ENCODE measurements at places on chromosomes 1 and 21.

GRCh38 chr1:87208931-87209330, 119.7 kb upstream of the LMO4 start:
- DNase-seq = no peak

DNA sequence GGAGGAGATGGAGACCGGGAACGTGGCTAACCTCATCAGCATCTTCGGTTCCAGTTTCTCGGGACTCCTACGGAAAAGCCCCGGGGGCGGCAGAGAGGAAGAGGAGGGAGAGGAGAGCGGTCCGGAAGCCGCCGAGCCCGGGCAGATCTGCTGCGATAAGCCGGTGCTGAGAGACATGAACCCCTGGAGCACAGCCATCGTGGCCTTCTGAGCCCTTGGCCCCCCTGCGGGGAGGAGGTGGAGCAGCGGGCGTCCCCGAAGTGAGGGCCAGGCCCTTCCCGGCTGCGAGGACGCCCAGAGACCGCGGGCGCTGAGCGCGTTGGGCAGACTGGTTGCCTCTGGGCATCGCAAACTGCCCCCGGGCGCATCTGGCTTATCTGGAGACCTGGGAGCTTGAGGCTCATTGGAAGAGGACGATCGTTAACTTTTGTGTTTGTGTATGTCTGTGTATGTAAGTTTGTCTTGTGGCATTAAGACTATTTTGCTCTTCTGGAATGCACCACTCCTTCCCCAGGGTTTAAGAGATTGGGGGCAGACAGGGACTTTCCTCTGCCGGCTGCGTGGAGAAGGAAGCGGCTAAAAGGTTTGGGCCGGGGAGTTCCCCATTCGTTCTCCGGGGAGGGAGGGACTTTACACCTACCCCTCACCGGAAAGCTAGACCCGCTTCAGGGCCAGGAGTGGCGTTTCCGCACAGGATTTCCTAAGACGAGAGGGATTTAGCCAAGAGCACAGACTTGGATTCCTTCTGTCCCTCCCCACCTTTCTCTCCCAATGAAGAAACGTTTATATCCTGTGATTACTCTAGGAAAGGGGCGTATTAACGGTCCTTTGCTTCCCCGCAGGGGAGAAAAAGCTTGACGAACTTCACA, 1.4 kb downstream of the IER5 start:
- peak; percentile 41 for DNase-seq

DNA sequence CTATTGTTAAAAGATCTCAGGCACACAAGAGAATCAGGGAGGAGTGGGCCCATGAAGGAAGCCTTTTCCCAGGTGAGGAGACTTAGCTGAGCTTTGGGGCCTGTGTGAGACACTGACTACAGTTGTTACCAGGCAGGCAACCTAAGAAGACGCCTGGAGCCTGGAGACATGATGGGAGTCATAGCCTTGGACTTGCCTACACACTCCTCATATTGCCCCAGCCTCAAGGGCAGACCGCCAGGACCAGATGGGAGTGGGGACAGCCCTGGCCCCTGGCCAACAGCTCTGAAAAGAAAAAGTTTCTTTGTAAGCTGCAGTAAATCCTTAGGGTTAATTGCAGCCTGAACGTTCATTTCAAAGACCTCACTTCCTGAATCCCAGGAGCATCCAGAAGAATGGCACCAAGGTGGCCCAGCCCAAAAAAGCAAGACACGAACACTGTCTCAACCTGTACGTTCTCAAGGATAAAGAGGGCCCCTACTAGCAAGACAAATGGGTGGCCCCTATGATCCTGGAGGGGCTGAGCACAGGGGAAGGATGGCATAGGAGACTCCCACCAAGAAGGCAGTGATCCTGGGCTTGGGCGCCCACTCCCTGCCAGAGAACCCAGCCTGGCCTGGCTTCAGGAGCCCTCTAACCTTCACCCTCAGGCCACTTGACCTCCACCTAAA, 33.2 kb upstream of the BTG2 start:
- DNase-seq = no peak

DNA sequence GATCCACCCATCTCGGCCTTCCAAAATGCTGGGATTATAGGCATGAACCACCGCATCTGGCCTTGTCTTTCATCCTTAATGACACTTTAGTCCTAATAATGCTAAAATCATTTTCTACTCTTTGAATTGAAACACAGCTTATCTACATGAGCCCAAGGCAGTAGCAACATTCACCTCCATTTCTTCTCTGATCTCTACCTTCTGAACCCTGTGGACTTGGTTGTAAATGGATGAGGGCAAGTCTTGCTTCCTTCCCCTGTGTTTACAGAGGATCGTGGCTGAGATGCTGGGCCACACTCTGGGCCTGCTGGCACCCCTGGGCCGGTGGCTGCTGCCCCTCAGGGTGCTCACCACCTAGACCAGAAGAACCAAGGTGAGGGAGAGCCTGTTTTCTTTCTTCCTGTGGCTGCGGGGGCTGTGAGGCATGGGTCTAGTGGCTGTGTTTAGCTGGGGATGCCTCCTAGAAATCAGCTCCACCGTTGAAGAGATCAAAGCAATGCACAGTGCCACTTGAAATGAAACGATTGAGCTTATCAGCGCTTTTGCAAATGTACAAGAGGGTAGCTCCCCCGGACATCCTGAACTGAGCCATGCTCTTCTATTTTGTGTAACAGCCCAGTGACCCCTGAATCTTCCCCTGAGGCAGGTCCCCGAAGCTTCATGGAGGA, 32.2 kb upstream of the LGALS8 start:
- DNase-seq = no peak

- DNase-seq = peak; percentile 38
These were observed 3.0 kb upstream of the LACTBL1 start for GRCh38 chr1:22975694-22976093.

DNA sequence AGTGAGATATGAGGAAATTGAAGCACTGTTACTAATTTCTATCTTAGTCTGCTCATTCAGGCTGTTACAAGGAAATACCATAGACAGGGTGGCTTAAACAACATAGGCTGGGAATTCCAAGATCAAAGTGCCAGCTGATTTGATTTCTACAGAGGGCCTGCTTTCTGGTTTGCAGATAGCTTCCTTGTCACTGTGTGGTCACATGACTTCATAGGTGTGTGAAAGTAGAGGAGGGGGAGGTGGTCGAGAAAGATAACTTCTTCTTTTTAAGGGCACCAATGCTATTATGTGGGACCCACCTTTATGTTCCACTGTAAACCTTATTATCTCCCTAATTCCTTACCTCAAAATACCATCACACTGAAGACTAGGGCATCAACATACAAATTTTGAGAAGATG, 6.4 kb upstream of the BRINP3 start:
- DNase-seq = no peak

DNA sequence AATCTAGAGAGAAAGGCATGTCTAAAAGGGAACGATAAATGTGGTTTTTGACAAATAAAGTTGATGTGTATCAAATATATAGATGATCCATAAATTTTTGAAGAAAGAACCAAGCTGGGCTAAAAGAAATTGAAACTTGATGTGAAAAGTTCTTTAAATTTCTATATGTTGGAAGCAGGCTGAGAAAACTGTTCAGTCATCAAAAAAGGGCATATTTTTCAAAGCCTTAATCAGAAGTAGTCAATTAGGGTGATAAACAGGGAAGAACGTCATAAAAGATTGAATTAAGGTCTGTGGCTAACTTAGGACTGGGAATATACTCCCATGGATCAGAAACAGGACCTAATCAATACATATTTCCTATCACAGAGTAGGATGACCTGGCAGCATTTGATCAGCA, 211.4 kb upstream of the ZRANB2 start:
- DNase-seq = no peak

- no peak for DNase-seq
These were observed 21.7 kb downstream of the TCHHL1 start for GRCh38 chr1:152067150-152067549.

- peak; percentile 85 for DNase-seq
These were observed 20.7 kb downstream of the MIS18A start for GRCh38 chr21:32257962-32258785.

DNA sequence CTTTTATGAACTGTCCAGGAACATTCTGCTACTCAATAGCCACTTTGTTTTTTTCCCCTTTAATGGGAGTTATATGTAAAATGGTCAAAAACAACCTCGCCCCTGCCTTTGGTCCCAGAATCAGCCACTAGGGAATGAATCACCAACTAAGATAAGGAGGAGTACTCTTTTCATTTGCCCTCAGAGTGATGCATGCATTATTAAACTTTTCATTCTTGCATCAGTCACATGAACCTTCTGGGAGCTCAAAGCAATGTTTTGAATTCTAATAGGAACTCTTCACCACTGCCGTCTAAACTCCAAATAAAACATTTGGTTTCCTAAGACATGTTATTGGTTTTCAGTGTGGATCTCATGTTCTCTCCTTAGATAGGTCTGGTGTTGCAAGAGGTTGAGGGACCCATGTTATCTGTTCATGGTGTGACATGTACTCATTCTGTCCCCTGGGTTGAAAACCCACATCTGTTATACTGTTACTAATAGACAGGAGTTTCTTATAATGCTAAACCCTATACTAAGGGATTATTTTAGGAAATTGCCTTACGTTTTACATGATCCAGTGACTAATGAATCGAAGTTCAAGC, 17.8 kb upstream of the HSD17B7 start:
- no peak for DNase-seq
